ENCODE measurements at places on chromosomes 6 and 20.

DNA sequence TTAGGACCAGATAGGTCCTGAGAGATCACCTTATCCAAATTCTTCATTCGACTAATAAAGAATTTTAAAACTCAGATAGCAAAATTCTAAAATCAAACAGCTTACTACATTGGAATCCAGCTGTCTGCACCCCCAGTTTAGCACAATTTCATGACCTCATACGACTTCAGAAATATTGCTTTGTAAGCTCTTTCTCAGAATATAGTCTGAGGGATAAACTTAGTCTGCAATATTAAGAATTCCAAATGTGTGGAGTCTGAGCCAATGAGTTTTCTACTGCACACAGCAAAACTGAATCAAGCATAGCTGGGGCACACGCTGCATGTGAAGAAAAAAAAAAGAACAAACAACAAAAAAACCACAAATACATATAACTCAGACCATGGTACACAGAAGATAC, 541.6 kb upstream of the CHD6 start:
- DNase-seq, result no peak

DNA sequence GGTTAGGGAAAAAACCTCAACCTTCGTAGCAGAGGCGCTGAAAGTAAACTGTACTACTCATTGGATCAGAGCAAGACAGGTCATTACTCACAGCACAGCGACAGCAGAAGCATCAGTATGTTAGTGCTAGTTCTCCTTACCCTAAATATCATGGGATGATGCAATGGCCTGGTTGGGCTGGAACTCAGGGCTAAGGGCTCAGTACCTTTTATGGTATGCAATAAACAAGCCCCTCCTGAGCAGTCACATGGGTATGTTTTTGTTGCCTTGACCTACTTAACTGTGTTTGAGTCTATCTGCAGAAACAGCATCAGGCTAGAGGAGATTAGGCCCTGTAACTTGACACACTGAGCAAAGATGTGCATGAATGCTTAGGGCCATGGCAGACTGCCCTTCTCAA, 369.4 kb upstream of the IMPG1 start:
- no peak for DNase-seq

DNA sequence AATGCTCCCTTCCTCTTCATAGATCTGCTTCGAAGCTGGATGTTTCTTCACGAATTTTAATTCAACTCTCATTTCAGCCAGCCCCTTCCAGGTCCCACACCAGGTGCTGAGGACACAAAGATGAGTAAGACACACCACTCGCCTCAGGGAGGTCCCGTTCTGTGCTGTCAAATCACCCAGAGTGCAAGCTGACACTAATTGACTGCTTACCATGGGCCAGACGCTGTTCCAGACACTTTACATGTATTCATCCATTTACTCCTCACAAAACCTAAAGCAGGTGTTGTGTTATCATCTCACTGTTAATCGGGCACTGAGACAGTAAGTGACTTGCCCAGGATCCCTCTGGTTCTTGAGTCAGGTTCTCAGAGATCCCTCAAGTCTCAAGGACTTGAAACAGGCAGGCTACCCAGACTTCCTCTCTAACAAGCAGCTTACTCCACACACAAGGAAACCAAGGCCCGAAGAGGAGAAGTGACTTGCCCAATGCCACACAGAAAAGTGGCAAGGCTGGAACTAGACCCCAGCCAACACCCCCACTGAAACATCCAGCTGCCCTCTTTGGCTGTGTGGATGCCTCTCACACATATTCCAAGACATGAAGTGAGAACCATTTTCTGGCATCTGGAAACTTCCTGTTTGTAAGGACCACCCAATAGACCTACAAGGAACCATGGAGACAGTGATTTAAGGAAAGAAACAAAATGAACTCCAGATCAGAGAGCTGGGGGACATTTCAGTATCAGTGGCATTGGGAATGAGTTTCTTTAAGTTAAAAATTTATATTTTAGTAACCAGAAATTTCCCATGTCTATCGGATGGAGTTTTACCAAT, 174.5 kb downstream of the CDC5L start:
- no peak for DNase-seq

GRCh38 chr20:1934156-1934555, 38.9 kb downstream of the SIRPA start:
- peak; percentile 99 for DNase-seq

GRCh38 chr6:1464781-1465370, 75.5 kb downstream of the FOXF2 start:
- DNase-seq, result no peak

GRCh38 chr6:41093729-41094128, 21.0 kb downstream of the NFYA start:
- DNase-seq, result peak; percentile 12

DNA sequence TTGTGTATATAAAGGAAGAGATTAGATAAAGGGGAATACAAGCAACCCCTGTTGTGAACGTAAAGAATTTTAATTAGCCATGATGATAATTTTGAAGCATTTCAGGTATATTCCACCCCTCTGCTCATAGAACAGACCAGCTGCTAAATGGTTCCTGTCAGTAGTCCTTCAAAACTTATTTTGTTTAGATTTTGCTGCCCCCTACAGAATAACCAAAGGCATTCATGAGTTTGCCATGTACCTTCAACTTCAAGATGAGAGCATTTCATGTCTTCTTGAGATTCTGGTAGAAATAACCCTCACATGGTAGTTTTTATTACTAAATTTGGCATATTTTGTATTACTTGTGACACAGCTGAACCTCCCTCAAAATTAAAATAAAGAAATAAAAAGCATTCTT, 1586.7 kb downstream of the HACE1 start:
- DNase-seq, result no peak

DNA sequence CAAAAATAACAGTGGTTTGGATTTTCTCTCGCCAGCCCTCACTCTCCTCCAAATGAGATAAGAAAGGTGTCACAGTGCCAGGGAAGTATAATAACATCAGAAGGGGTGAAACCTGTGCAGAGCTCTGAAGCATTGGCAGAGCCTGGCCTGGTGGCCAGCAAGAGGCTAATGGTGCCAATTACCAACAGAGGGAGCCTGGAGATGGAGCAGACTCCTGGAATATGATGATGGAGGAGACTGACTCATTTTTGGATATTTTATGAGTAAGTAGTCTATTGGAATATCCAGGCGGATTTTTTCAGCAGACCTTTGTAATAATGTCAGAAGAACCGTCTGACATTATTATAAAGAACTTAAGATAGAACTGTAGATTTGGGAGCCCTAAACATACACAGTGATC, 442.6 kb upstream of the MARCKS start:
- DNase-seq, result peak; percentile 87

GRCh38 chr6:31293343-31293742, 21.5 kb upstream of the HLA-C start:
- peak; percentile 44 for DNase-seq

DNA sequence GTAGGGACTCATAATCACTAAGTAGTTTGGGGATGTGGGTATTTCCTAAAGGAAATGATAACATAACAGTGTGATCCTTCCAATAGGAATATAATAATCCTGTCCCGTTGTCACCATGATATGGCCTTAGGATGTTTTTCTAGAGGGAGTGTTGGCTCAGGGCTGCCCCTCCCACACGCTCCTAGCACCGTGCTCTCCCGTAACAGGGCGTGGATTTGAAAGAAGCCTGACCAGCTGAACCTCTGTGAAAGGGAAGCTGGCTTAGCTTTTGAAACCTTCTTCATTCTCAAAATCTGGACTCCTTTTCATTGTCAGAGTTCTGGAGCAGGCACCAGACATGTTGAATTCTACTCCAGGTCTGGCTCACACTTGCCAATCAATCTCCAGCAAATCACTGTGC, 103.4 kb upstream of the SASH1 start:
- no peak for DNase-seq

- no peak for DNase-seq
Measured at GRCh38 chr20:20799716-20800312, 87.4 kb upstream of the RALGAPA2 start.

DNA sequence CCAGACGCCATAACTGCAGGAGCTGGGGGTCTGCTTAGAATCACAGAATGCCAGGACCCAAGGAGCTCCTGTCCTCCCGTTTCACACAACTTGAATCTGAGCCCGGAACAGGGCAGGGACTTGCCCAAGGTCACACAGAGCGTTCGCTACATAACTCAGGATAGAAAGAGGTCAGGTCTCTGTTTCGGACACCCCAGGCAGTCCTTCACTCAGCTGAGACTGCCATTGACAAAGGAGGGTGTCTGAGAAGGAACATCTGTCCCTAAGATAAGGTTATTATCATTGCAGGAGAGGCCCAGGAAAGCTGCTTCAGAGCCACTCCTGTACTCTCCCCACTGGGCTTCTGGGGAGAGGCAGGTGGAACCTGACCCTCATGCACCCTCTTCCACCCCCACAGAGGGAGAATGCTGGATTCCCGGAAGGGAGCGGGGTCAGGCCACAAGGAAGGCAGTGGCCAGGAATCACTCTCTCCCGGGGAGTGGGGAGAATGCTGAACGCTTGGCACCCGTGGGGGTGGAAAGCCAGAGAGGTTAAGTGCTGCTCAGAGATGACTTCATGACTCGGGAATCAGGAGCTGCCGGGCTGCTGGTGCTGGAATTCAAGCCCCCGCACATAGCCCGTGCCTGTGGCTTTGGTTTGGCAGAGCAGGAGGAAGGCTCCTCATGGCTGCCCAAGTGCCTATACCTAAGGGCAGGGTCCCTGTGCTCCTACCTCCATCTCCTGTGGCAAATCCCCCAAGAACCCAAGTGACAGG, 10.7 kb downstream of the SDC4 start:
- DNase-seq, result peak; percentile 90

DNA sequence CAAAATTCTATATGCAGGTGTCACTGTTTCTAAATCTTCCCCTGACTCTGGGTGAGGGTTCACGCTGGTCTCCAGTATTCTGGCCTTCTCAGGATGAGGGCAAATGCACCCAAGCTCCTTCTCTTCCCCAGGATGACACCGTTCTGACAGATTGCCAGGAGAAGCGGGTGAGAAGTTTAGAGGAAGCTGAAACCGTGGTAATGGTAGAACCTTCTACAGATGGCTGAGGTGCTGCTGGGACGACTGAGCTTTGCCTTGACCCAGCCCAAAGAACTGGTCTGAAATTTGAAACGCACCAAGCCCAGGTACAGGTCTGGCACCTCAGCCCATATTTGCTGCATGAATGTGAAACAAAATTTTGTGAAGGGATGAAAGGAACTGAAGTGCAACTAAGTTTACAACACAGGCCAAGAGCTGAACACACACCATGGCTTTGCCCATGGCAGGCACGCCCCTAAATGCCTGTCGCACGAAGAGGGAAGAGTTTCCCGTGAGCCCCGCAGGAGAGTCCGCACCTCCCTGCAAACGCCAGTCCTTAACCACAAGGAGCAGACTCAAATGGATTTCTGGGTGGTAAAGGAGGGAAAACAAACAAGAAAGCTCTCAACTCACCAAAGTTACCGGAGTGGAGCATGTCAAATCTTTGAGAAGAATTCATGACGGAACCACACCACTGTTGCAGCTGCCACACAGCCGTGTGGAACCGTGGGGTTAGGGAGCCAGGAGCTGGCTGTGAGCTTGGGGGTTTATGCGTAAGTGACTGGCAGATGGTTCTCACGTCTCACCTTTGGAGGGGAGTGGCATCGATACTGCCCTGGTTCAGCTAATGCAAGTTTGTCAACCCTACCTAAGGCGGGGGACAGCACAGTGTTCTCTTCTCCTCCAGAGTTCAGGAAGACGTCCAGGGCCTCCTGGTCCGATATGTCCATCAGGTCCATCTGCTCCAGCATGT, 138.9 kb downstream of the DTNBP1 start:
- DNase-seq, result no peak

GRCh38 chr6:118844915-118845314, 49.0 kb upstream of the ASF1A start:
- no peak for DNase-seq

GRCh38 chr6:12545619-12546409, 170.8 kb upstream of the PHACTR1 start:
- peak; percentile 92 for DNase-seq

DNA sequence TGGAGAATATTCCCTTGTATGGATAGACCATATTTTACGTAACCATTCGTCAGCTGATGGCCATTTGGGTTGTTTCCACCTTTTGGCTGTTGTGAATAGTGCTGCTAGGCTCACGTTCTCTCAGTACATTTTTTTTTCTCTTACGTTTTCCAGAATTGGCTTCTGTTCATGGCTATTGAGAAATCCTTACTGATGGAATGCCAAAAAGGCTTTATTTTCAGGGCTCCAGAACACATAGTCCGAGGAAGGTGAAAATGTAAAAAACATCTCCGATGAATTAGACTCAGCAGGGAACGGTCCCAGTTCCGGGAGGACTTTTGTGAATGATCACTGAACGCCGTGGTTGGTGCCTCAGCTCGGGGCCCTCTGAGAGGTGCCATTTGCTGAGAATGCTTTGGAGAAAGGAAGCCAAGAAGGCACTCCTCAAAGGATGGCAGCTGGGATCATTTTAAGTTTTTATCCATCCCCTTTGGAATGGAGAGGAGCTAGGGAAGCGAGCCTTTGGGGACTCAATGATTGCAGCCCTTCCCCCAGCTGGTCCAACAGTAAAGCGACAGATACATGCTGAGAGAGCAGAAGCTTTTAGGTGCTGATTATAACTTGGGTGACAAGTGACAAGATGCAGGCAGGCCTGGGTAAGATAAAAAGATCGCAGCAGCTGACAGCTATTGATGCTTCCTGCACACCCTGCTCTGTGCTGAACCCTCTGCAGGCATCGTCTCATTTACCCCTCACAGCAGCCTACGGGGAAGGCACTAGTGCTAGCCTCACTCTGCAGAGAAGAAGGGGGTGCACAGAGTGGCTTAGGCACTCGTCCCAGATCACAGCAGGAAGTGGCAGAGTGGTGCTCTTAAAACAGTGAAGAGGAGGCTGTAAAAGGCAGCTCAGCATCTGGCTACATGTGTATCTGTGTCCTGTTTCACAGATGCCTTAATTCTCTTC, 133.4 kb upstream of the KCNG1 start:
- peak; percentile 86 for DNase-seq

- DNase-seq, result peak; percentile 89
Measured at GRCh38 chr20:34907616-34908469, 31.4 kb downstream of the ACSS2 start.

DNA sequence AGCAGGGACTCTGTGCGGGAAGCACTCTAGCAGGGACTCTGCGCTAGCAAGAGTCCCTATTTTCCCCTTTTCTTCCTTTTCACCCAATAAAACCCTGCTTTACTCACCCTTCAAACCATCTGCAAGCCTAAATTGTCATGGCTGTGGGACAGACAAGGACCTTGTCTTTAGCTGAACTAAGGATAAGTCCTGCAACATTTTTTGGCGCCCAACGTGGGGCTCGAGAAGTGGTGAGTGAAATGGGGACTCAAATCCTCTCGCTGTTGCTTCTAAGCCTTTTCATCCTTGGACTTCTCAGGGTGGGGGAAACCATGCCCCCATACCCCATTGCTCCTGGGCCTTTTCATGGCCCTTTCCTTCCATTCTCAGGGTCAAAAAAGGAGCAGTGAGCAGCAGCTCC, 46.4 kb downstream of the IMPG1 start:
- no peak for DNase-seq

DNA sequence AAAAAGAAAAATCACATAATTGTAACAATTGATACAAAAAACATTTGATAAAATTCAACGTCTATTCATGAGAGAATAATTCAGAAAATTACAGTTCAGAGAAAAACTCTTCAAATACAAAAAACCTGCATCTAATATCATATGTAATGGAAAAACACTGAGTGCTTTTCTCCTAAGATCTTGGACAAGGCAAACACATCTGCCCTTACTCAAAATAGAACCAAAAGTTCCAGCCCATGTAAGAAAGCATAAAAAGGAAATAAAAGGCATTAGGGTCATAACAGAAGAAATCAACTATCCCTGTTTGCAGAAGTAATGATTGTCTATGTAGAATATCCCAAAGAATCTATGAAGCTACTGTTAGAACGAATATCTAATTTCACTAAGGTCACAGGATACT, 721.4 kb downstream of the RFPL4B start:
- DNase-seq, result no peak
